ENCODE measurements at places on chromosomes 1 and 21.

GRCh38 chr1:45018599-45019230 lies 6.7 kb downstream of the UROD start:
- DNase-seq = no peak

DNA sequence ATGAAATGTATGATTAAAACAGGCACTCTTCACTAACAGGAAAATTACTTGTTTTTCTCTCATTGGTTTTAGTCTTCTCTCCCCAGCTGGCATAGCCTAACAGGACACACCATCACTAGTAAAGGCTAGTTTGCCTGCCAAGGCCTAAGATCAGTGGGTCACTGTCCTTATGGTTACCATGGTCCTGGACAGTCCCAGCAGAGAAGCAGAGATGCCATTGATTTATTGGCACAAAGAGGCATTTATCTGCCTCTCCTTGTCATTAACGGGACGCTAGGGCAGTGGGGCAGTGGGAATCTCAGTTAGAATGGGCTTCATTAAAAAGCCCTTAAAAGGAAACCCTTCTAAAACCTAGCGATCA lies 13.9 kb downstream of the CD247 start:
- no peak for DNase-seq

DNA sequence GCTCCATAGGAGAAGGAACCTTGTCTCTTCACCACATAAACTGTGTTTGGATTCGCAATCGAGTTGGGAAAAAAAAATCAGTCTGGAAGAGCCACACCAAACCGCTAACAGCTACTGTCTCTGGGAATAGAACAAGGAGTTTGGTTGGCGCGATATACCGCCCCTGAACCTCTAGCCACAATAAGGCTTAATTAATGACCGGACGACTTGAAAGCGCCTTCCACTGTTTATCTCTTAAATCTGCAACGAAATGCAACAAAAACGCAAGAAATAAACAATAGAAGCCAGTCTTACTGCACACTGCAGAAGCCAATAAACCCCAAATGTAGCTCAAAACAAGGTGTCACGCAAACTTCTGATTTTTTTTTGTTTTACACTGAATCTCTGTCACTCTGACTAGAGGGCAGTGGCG lies 10.9 kb downstream of the BTBD19 start:
- DNase-seq = no peak

DNA sequence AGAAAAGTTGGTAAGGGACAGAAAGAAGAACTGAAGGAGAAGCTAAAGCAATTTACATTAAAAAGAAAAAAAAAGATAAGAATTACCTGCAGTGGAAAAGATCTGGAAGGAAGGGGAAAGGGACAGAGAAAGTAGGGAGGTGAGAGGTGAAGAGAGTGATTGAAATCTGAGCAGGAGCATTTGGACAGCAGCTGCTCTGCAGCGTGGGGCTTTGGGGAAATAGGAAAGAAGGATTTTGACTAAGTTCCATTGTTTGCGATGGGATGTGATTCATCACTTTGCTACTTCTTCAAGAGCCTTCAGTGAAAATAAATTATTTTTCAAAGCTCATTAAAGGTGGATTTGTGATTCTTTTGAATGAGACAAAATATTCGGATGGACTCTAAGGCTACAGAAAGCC lies 26.1 kb upstream of the NMNAT2 start:
- no peak for DNase-seq

- no peak for DNase-seq
Measured at GRCh38 chr1:73516451-73516850, 681.5 kb downstream of the LRRIQ3 start.

- DNase-seq = no peak
Measured at GRCh38 chr21:14754259-14754604, 208.1 kb upstream of the SAMSN1 start.

GRCh38 chr1:178941261-178941689 lies 70.4 kb upstream of the ANGPTL1 start:
- DNase-seq = no peak

DNA sequence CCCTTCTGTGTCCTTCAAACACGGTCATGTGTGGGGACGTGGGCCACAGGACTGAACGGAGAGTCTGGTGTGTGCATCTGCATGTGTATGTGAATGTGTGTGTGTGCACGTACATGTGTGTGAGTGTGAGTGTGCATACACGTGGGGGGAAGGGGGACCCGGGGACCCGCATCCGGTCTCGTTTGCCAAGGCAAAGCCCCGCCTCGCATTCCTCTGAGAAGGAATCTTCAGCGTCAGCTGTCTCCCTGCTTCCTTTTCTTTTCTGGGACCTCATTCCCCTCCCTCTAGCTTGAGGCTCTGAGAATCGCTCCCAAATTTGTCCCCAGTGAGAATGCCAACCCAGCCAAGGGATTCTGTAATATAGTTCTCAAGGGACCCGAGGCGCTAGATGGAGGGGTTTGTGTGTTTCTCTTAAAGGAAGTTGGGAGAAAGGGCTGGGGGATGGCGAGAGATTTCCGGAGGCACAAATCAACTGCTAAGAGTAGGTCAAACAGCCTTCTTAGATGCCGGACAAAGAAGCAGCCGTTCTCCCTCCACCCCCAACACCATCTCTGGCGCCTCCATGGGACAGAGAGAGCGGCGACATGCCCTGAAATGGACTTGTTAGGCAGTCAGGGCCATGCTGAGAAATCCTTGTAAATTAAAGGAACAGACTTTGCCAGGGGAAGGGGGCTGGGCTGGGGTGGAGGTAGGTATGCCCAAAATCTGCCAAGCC lies 6.6 kb downstream of the IFFO2 start:
- no peak for DNase-seq

DNA sequence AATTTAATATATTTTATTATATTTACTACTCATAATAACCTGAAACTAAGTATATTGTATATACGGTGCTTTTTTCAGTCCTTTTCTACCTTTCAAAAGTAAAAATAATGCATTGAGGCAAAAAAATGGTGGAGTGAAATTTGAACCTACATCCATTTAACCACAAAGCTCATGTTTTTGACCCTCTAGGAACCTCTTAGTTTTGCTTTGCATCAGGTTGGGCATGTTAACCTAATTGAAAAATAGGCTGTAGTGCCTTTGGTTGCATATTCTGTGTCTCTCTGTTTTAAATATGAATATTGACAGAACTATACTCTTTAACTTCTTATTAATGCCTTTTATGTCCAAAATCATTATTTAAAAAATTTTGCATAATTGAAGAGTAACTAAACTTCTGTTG lies 3.8 kb downstream of the SGIP1 start:
- DNase-seq = no peak

GRCh38 chr1:229131243-229132105 lies 139.4 kb upstream of the RAB4A start:
- no peak for DNase-seq

DNA sequence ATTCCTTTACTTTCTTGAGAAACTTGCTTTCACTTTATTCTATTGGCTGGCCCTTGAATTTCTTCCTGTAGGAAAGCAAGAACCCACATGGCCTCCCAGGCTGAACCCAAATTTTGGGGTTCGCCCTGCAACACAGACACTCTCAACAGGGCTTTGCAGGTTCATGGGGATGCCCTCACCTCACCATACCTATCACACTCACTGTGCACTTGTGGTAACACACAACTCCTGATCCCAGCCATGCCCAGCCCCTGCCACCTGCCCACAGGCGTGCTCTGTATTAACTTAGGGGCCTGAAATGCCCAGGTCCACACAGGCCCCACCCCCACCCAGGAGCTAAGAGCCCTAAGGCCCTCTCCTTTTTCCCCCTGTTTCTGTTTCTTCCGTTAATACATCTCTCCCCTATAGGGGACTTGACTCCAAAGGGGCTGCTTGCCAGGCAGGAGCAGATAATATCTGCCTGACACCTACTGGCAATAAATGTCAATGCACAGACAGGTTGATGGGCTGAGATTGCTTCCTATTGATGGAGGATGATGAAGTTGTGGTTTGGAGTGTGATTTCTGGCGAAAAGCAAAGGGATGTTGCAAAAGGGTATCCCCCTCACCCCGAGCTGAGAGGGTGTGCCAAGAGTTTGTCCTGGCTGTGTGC lies 171.5 kb downstream of the AJAP1 start:
- no peak for DNase-seq

DNA sequence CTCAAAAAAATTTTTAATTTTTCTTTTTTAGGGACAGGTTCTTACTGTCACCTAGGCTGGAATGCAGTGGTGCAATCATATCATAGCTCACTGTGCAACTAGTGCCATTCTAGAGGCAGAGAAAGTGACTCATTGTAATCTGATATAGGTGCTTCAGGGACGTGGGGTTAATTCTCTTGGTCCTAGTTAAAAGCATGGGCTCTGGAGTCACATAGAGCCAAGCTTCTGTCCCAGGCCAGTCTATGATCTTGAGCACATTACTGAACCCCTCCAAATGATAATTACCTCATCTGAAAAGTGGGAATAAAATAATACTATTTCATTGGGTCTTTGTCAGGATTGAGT lies 1.1 kb upstream of the ADIPOR1 start:
- no peak for DNase-seq

- no peak for DNase-seq
Measured at GRCh38 chr1:40876891-40877290, 14.7 kb upstream of the CITED4 start.

- no peak for DNase-seq
Measured at GRCh38 chr1:69269491-69269890, 298.2 kb upstream of the LRRC7 start.

DNA sequence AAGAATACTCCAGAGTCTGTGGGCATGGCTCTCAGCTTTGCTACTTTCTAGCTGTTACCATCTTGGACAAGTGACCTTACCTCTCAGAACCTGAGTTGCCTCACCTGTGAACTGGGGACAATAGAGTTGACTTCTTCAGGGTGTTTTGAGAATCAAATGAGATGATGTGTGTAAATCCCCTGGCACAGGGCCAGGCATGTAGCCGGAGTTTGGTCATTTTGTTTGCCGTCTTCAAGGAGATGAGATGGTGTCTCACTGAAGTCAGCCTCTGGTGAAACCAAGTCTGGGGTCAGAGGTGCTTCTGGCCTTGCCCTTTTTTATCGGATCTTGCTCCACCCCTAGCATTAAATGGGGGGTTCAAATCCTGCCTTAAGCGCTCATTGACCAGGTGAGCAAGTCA lies 149.2 kb upstream of the TMEM51 start:
- DNase-seq = no peak

DNA sequence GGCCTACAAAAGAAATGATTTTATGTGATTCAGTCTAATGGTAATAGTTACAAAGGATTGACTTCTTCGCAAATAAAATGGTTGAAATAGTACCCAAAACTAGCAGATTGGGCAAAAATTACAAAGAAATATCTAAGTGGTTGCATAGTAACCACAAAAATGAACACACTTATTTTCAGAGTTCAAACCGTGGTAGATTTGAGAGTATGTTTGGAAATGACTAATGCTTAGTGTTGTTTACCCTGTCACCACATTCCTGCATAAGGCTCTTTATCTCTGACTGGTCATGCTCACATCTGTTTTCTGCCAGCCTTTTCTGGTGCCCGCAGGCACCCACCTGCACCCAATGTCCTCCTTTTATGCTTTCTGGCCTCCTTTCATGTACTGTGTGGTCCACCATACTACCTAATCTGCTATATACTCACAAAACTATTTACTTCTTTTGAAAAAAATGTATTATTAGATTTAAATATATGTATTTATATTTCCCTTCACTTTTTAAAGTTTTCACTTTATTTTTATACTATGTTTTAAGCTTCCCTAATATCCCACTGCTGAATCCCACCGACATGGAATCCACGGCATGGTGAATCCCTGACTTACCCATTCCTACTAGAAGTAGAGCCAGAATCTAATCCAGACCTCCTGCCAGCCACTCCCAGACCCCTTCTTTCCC lies 30.3 kb downstream of the PTPRC start:
- DNase-seq = no peak

DNA sequence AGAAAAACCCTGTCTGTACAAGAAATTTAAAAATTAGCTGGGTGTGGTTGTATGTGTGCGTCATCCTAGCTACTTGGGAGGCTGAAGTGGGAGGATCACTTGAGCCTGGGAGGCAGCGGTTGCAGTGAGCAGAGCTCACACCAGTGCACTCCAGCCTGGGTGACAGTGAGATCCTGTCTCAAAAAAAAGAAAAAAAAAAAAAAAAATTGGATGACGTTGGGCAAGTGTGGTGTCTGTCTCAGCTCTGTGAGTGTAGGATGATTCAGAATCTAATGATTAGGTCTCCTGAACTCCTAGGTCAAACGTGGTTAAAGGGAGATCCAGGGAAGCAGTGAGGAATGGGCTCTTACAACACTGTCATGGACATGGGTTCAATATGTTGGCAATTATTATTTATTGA lies 435.9 kb downstream of the KIF26B start:
- no peak for DNase-seq

DNA sequence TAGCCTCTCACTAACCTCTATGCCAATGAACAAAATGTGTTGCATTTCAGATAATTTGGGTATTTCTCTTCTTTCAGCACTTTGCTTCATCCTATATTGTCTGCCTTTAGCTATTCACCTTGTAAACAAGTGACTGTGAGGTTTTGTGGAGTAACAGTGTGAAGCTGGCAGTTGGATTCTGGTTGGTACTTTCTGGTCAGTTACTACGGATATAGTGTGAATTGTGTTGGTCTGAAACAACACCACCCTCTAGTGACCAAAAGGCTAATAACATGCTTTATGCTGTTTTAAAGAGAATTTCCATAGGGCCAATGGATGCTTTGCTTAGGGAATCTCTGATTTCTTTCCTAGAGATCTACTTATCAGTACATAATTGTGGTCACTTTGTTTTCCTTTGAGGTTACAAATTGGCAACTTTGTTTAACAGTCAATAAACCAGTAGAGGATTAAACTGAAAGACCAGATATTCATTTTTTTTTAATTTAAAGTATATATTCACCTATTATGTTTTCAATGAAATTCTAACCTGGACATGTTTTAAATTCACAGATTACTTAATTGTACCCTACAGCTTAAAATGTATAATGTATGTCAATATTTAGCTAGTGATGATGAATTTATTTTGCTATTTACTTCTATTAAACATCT lies 2.5 kb upstream of the PTGER3 start:
- no peak for DNase-seq

DNA sequence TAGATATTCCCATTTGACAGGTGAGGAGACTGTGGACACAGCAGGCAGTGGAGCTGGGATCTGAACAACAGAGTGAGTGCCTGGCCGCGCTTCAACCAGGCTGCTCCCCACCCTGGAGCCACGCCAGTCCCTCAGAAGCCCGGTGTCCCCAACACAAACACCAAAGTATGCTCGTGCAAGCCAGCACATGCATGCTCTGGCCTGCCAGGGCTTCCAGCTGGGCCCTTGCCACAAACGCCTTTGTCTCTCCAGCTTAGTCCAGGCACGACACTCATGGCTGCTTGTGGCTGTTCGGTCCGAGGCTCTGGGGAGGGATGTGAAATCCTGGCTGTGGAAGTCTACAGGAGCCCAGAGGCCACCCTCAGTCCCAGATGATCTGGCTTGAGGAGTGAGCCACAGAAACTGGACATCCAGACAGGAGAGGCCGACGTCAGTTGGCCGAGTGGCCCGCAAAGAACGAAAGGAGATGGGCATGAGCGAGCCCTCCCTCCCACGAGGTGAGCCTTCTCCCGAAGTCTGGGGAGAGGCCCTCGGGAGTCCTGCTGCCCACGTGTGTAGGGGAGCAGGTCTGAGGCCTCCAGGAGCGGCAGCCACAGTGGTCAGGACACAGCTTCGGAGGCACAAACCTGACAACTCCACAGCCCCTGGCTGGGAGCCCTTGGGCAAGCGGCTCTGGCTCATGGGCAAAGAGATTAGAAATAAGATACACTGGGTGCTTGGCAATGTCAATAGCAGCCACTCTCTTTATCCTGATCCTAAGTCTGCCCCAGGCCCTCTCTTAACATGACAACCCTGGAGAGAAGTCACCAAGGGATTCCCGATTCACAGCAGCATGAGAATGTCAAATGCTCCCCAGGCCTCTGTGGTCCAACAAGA lies 117.1 kb upstream of the IFFO2 start:
- DNase-seq = no peak

GRCh38 chr1:77313491-77313890 lies 31.7 kb downstream of the AK5 start:
- DNase-seq = no peak

- DNase-seq = no peak
Measured at GRCh38 chr21:36188081-36188681, 31.6 kb downstream of the DOP1B start.
